ENCODE measurements at places on chromosomes 4 and X.

GRCh38 chr4:140353786-140354185, 19.7 kb upstream of the SCOC start:
- no peak for DNase-seq

- no peak for DNase-seq
Measured at GRCh38 chr4:5378002-5378401, 326.7 kb downstream of the STK32B start.

DNA sequence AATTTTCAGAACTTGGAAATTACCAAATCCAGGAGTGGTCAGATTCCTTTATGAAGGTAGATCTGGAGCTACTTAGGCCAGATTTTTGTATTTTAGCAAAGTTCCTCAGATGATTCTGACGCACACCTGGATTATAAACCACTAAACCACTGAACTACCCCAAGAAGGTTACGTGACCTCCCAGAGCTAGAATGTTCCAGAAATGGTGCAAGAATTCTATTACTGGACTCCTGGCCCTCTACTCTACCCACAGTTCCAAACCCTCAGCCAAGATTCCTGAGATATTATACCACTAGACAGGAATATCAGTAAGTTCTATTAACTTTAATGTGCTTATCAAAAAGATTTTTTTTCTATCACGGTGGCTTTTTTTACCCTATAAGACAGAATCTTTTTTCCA, 67.1 kb downstream of the ABCG2 start:
- no peak for DNase-seq

DNA sequence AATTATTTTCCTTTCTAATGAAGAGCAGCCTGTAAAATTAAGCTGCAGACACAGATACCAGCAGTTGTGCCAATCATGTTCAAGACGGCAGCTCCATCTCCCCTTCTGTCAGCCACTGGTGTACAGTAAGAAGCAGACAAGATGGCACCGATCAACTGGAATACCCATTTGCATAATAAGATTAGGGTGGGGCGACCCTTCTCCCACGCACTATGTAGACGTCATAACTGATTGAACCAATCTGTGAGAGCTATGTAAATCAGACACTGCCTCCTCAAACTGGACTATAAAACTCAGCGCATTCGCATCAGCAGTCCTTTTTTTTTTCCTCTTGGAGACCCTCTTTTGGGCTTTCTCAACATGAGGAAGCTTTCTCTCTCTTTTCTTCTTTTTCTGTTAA, 40.4 kb upstream of the INTS6L start:
- DNase-seq: no peak

GRCh38 chr4:8410641-8411271, 29.8 kb downstream of the ACOX3 start:
- DNase-seq: no peak

- no peak for DNase-seq
Measured at GRCh38 chr4:84995386-84995785, 28.9 kb upstream of the WDFY3 start.

DNA sequence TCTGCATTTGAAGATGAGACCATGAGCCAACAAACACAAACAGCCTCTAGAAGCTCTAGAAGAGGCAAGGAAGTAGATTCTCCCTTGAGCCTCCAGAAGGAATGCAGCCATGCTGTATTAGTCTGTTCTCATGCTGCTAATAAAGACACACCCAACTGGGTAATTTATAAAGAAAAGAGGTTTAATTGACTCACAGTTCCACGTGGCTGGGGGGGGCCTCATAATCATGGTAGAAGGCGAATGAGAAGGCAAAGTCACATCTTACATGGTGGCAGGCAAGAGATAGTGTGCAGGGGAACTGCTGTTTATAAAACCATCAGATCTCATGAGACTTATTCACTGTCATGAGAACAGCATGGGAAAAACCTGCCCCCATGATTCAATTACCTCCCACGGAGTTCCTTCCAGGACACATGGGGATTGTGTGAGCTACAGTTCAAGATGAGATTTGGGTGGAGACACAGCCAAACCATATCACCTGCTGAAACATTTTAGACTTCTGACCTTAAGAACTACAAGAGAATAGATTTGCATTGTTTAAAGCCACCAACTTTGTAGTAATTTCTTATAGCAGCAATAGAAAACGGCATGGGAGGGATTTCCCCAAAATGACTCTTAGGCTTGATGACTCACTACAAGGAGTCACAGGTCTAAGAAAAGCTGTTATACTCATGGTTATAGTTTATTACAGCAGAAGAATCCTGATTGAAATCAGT, 284.4 kb upstream of the SFRP2 start:
- DNase-seq: no peak

GRCh38 chrX:154032160-154032559, 12.5 kb upstream of the IRAK1 start:
- no peak for DNase-seq

- no peak for DNase-seq
Measured at GRCh38 chr4:14321723-14322122, 680.6 kb upstream of the CPEB2 start.

DNA sequence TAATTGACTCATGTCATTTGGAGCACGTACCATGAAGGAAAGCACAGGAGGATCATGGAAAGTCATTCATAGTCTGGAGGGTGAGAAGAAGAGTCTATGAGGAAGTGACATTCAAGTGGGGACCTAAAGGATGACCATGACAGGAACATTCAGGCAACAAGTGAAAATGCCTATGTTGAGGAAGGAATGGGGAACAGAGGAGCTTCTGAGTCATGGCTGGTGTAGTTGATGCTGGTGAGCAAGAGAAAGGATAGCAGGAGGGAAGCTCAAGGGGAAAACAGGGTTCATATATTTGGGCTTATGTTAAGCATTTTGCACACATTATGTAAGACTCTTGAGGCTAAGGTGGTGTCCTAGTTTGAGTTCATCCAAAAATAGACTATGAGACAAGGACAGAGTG, 318.6 kb downstream of the HNRNPD start:
- DNase-seq: no peak

Data from stimulated activated CD4-positive, alpha-beta T cell treated with anti-CD3 and anti-CD28 coated beads, Interleukin-2, amount 100 ng/mL, for 48 hours (primary cell).